Right hindlimb (tissue), 1 donor: ENCODE measurements at places on chromosomes 3 and 15.
A peak's percentile ranks its signal among the peaks of the same experiment; 100 is the strongest.

- no peak for DNase-seq
These were observed 127.0 kb upstream of the CCDC54 start for GRCh38 chr3:107250221-107250620.

GRCh38 chr15:84697236-84697990, 18.5 kb downstream of the SEC11A start:
- no peak for DNase-seq

- DNase-seq: no peak
These were observed 67.8 kb upstream of the PLSCR5 start for GRCh38 chr3:146672941-146673340.

GRCh38 chr15:84797212-84797611, 19.9 kb upstream of the ALPK3 start:
- DNase-seq: no peak

GRCh38 chr3:64207289-64208080, 17.8 kb downstream of the PRICKLE2 start:
- peak; percentile 76 for DNase-seq

- DNase-seq: no peak
These were observed 19.4 kb downstream of the IFT57 start for GRCh38 chr3:108202834-108203233.

- no peak for DNase-seq
These were observed 594 bp downstream of the CRELD1 start for GRCh38 chr3:9934235-9934621.

DNA sequence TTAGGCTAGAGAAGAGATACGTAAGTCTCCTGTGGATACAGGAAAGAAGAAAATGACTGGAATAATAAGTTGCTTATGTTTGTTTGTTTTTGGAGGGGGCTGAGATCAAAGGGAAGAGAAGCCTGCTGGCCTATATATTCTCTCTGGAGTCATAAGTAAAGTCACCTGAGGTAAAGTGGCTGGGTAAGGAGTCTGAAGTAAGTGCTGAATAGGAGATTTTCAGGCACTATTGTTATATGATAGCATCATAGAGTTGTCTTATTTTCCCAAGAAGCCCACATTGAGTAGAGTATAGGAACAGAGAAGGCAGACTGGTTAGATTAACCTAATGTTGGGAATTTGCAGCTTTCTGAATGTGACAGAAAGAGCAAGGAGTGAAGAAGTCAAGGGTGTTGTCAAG, 10.7 kb downstream of the TBC1D23 start:
- no peak for DNase-seq

- no peak for DNase-seq
These were observed 147.9 kb upstream of the DPH6 start for GRCh38 chr15:35693886-35694285.

DNA sequence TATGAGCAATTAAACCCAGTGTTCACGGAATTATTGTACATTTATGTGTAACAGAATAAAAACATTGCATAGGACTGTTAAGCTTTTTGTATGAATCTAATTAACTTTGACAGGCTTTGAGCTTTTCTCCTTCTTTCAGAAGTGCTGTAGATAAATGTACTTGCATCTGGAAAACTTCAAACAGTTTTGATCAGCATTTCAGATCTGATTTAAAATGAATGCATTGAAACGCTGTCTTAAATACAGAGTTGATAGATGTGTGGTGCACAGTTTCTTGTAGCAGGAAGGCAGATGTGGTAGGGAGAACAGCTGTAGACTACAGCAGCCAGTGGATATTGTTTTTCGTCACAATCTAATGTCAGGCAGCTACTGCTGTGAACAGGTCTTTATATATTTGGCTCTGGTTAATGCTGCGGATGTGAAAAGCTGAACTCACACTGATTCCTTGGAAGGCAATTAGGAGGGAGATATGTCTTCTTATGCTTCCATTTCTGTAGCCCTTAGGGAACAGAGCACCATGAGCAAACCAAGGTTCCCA, 193.8 kb upstream of the GOLIM4 start:
- DNase-seq: no peak

DNA sequence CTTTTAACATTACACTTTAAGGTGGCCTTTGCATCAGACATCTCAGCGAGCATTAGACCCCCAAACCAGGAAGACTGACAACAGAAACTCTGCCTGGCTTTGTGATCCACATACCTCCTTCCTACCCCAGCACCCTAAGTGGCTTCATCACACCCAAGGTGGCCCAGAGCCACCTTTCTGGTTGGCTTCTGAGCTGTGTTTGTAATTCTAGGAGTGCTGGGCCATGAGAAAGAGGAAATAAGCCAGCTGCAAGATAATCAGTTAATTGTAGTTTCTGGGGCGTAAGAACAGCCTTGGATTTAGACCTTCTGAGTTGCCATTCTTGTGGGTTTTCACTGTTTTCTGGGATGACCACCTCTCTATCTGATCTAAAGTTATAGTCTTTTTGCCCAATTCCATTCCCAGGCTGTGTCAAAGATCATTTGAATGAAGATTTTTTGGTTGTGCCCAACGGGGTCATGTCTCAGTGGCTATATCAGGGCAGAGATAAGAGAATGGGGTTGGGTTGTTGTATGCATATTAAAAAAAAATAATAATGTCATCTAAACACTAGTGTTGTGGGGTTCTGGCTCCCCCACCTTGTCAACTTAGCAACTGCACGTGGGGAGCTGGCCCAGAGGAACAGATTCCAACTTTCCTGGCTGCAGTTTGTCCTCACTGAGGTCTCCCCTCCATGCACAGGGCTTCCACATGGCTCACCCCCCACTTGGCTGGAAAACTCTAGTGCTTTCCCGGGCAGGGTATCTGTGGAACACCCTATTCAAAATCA, 234.8 kb upstream of the WNT5A start:
- DNase-seq: peak; percentile 52

- DNase-seq: no peak
These were observed 12.8 kb downstream of the NT5DC2 start for GRCh38 chr3:52520716-52521487.

DNA sequence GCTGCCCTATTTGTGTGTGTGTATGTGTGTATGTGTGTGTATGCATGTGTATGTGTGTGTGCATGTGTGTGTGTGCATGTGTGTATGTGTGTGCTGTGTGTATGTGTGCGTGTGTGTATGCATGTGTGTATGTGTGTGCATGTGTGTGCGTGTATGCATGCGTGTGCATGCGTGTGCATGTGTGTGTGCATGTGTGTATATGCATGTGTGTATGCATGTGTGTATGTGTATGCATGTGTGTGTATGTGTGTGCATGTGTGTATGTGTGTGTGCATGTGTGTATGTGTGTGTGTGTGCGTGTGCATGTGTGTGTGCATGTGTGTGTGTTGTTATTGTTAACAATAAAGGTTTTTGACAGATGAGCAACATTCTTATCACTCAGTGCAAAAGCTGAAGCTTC, 110.8 kb upstream of the HES1 start:
- no peak for DNase-seq

DNA sequence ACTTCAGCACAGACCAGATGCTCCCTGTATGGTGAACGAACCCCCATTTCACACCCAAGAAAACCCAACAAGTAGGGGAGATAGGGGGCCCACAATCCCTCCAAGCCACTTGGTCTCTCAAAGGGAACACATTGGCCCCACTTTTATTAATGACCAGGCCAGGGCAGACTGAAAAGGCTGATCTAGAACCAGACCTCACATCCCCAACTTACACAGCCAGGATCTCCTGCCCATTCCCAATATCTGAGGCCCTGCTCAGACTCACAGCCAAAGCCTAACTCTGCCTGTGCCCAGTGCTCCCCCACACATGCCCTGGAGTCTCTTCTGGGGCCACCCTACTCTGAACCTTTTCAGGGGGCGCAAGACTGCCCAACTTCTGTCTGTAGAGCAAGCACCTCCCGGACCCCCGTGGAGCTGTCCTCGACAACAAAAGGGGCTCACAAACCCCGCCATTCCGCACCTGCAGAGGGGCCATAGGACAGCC, 1.8 kb downstream of the PLXNB1 start:
- no peak for DNase-seq

GRCh38 chr15:100735129-100736053, 133.0 kb downstream of the ASB7 start:
- DNase-seq: no peak

- DNase-seq: no peak
These were observed 87.0 kb upstream of the LMOD3 start for GRCh38 chr3:69209413-69209812.

DNA sequence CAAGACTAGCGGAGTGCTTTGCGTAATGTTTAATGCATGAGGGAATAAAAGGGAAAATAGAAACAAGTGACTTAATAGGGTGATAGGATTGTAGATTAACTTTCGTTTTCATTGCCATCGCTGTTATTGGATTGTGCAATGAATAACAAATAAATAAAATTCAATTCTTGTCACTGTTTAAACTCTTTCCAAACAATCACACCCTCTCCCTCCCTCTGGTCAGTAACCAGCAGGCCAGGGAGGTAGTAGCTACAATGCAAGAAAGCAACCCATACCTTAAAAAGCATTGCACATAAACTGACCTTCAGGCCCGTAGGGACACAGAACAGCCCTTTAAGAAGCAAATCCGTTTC, 705 bp upstream of the TFRC start:
- no peak for DNase-seq

DNA sequence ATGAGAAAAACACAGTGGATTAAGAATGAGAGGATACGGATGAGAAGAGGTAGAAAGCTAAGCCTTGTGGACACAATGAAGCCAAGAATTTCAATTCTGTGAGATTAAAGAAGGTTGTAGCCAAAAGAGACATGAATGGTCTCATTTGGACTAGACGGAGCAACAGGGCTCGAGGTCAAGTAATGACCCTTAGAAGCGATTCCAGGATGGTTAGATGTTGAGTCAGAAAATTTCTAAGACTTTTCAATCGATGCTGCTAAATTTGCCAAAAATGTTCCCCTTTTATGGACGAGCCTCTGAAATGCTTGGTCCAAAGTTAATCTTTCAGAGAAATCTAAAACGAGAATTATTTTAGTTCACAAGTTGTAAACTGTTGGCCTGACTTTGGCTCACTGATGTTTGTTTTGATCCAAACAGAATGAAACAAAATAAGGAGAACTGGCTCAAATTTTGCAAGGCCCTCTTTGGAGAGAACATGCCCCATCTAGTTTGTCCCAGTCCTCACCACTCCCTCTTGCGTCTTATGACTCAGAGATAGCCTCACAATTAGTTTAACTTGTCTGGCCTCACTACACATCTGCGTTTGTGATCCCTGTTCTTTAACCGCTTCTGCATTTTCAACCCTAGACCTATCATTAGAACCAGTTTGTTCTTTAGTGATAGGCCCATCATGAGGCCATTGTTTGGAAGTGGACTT, 235.5 kb downstream of the PDZRN3 start:
- DNase-seq: no peak

DNA sequence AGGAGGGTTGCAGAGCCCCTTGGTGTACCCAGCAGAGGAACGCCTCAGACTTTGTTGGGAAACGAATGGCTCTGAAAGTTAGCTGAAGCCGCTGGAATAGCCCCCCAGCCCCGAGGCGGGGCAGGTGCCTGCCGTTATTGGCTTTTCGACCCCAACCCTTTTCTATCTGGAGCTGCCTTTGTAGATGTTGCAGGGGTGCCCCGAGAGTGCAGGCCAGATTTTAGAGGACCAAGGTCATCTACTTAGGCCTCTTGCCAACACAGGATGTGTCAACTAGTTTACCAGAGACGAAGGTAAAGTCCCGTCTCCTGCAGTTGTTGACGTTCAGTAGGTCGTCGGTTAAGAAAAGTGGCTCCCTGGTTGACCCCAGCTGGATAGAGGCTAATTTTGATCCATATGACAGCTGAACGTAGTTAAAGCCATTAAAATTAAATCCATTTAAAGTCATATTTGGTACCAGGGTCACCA, 579 bp upstream of the UBE3A start:
- DNase-seq: no peak

DNA sequence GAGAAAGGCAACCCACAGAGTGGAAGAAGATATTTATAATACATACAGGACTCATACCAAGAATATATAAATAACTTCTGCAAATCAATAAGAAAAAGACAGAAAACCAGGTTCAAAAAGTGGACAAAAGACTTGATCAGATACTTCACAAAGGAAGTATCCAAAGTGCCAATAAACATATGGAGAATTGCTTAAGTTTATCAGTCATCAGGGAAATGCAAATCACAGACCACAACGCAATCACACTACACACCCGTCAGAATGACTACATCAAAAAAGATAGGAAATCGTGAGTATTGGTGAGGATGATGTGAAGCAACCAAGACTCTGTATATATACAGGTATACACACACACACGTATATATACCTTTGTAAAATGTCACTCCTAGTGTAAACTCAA, 180.6 kb downstream of the FAM43A start:
- no peak for DNase-seq

GRCh38 chr15:93500155-93500554, 411.1 kb upstream of the RGMA start:
- no peak for DNase-seq

- DNase-seq: peak; percentile 58
These were observed 1.8 kb upstream of the MYL3 start for GRCh38 chr3:46865031-46865507.

GRCh38 chr3:112813723-112814171, 32.9 kb downstream of the CD200R1L start:
- no peak for DNase-seq

GRCh38 chr3:105348307-105348706, 18.4 kb upstream of the ALCAM start:
- no peak for DNase-seq

GRCh38 chr3:126347543-126348161, 9.6 kb downstream of the KLF15 start:
- peak; percentile 4 for DNase-seq

DNA sequence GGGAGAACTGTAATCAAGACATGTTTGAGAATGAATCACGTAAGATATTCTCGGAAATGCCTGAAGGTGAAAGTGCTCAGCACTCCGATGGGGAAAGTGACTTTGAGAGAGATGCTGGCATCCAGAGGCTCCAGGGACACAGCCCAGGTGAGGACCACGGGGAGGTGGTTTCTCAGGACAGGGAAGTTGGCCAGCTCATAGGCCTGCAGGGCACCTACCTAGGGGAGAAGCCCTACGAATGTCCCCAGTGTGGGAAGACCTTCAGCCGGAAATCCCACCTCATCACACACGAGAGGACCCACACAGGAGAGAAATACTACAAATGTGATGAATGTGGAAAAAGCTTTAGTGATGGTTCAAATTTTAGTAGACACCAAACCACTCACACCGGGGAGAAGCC, 19.8 kb downstream of the ZSCAN2 start:
- no peak for DNase-seq

GRCh38 chr3:175778994-175779393, 919.9 kb downstream of the NAALADL2 start:
- DNase-seq: no peak

DNA sequence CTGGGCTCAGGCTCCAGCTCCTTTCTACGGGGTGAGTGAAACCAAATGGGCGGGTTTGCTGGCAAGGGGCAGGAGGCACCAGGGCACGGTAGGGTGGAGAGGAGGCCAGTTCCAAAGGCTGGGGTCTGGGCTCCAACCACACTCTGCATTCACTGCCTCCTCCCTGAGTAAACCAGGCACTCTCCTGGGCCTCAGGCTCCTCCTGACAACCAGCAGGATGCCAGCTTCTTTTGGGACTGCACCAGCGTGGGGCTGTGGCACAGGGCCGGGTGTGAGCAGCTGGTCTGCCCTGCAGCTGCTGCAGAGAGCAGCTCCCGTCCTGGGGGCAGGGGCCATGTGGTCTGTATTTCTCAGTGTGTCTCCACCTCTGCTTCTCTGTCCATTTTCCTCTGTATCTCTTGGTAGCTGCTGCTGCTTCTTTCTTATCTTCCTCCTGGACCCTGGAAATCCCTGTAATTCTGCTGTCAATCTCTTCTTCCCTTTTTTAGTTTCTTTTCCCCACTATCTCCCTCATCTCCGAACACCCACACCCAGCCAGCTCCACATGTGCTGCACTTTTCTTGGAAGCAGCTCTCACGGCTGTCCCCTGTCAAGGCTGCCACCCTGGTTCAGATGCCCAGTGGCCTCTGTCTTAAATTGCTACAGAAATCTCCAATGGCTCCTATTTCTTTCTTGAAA, 54.9 kb upstream of the TBC1D21 start:
- DNase-seq: peak; percentile 68
